Cortex of kidney (tissue), 1 donor: ENCODE measurements at places on chromosomes 13 and 19.

DNA sequence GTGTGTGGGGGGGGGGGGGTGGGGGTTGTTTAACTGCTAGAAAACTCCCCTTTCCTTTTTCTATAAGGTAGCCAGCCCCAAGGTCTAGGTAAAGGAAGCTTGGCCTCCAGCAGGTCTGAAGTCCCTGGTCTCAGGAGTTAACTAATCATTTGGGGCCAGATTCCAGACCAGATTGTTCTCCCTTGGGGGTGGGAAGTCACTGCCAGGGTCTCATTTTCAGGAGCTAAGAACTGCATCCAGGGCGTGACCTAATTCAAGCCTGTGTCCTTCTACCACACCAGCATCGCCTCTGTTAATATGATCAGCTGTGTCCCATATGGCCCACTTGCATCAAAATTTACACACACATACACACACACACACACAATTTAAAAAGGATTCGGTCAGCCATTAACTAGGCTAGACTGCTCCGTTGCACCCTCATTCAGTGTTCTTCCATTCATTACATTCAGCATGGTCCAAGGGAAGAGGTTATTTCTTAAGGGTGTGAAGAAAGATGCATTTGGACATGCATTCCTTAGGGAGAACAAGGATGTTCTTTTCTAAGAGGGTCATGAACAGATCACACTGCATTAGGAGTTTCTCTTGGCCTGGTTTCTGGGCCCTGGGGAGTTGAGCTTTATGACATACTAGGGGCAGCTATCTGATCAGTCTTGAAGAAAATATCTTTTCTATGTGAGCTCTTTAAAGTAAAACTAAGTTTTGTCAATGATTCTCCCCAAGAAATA, 91.0 kb downstream of the FGF14 start:
- no peak for DNase-seq

DNA sequence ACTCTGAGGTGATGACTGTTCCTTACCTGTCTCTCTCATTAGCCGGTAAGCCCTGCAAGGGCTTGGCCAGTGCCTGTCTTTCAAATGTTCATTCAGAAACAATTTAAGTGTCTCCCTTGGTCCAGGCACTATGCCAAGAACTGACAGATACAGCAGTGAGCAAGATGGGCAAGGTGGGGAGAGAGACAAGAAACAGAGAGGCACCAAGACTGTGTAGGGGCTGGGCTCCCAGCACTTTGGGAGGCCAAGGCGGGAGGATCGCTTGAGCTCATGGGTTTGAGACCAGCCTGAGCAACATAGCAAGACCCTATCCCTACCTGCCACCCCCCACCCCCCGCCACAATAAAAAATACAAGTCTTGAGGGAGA, 1.3 kb upstream of the CCNE1 start:
- no peak for DNase-seq

DNA sequence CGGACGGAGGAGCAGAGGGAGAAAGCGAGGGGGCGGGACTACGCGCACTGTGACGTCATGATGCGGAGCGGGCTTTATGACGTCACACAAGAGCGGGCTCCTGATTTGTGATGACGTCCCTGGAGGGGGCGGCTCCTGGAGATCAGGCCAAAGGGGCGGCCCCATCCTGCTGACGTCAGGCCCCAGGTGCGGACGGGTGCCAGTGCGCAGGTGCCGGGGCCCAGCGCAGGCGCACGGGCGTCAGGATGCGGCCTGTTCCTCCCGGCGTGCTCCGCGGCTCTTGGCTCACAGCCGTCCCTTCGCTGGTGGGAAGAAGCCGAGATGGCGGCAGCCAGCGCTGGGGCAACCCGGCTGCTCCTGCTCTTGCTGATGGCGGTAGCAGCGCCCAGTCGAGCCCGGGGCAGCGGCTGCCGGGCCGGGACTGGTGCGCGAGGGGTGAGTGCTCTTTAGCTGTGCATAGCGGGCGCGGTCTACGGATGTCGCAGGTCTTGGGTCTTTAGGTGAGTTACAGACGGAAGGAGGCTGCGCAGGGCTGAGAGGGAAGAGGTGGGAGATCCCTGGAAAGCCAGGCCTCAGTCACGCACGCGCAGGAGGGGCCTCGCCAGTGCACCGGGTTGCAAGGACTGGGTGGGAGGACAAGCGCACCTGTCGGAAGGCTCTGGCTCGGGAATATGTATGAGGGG, at the start of the genes EMC10 and GARIN5A:
Gene EMC10 (plus strand): TSS at position 284 of the 683 bp plus-strand sequence. CDS start 38 bp downstream, at position 322.
Gene GARIN5A (minus strand): TSS at position 625 of the 683 bp plus-strand sequence. CDS start 460 bp downstream, at position 165.
- DNase-seq = no peak

DNA sequence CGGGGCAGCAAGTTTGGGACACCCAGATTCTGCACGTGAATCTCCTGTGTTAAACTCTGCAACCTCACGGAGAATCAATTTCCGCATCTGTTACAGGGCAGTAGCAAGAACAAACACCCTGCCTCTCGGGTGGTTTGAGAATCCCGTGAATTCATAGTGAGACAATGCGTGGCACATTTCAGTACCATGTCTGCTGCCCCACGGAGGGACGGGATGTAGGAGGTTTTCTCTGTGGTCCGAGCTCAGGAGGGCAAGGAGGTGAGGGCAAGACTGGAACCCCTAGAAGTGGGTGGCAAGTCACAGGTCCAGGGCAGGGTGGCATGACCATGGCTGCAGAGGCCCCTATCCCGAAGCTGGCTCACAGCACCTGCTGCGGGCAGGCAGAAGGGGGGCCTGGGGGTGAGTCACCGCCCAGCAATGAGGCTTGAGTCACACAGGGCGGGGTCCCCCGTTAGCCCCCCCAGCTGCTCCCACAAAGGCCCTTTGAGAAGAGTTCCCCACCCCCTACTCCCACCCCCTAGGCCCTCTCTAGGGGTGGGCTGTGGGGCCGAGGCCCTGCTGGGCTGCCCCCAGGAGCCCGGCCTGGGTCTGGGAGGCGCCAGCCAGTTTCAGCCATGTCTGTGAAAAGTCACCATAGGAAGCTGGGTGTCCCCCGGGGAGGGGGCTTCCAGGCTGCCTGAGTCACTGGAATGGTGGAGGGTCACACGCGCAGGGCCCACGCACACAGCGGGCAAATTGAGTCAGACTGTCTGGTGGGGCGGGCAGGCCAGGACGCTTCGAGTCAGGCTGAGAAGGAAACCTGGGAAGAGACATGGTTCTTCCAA, 25.8 kb upstream of the NANOS3 start:
- DNase-seq = no peak

DNA sequence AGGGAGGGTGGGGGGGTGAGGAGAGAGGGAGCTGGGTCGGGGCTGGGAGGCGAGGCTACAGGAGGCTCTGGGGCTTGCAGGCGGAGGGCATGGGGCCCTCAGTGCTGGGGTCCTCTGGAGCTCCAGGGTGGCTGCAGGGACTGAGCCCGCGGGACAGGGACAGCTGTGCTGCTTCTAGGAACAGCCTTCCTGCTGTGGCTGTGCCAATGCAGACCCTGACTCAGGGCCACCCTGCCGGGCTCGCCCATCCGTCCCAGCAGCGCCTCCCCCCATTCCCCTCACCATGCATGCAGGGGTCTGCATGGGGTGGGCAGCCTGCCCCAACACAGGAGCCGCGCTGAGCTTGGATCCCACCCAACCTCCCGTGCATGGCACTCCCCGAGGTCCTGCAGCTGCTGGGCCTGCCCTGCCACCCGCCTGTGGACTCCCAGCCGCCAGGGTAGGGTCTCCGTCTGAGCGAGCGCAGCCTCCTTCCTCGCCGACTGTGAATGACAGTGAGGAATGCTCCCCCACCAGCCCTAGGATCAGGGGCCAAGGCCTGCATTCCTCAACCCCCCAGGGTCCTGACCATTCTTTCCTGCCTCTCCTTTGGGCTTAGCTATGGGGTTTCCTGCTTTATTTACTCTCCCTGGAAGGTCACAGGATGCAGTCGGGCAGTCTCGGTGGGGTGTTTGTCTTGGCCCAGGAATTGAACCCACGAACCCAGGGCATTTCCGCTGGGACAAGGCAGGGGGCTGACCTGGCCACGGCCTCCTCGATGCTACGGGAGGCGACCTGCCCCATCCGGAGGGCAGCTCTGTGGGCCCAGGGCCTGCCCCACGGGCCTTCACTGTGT, 23.4 kb downstream of the CEBPG start:
- no peak for DNase-seq

DNA sequence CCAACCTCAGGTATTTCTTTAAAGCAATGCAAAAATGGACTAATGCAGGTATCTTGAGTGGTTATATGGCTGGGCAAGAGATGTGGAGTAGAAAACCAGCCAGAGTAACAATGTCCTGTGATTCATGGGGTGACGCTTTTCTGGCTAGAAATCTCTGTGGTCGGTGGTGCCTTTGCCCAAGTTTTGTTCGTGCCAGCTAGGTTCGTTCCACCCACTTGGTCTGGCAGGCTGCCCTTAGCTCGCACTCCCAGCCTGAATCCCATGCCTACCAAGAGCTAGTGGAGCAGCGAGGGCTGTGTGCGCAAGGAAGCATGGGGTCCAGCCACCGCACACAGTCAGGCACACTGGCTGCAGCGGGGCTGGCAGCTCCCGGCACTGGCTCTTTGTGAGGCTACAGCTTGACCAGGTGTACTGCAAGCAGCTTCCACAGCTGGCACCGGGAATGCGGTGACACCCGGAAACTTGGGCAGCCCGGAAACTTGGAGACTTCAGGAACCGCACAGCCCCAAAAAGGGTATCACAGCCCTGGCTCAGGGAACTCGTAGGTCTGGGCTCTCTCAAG, 349.6 kb upstream of the PCDH20 start:
- DNase-seq = no peak

- no peak for DNase-seq
Observed at GRCh38 chr19:16252459-16253205, 54.9 kb downstream of the AP1M1 start.
